ENCODE measurements at places on chromosomes 4 and X. TPM values are rescaled to one million over a fixed set of nuclear protein-coding genes. Genes with fewer than 3 reads are reported as not detected.

DNA sequence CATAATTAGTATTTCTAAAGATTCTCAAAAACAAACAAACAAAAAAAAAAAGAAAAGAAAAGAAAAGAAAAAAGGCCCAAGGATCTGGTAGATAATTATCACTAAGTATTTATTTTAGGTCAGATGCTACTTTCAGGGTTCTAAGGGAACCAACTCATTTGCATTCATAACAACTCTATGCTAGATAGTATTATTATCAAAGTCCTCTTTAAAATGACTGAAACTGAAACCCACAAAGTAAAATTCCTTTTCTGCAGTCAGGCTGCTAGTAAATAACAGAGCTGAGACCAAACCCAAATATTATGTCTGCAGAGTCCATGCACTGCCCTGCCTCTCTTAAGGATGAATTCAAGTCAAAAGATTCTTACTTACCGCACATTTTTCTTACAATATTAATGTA lies 38.3 kb upstream of the MAPK10 start:
- H3K4me1 ChIP-seq = no peaks in the 10 kb centered on the region
- DNase-seq = no peak
- H3K36me3 ChIP-seq = no peaks in the 10 kb centered on the region
- no peaks in the 10 kb centered on the region for H3K27me3 ChIP-seq
- no peak overlapping the region for H3K27ac ChIP-seq
- H3K4me3 ChIP-seq = no peak overlapping the region

DNA sequence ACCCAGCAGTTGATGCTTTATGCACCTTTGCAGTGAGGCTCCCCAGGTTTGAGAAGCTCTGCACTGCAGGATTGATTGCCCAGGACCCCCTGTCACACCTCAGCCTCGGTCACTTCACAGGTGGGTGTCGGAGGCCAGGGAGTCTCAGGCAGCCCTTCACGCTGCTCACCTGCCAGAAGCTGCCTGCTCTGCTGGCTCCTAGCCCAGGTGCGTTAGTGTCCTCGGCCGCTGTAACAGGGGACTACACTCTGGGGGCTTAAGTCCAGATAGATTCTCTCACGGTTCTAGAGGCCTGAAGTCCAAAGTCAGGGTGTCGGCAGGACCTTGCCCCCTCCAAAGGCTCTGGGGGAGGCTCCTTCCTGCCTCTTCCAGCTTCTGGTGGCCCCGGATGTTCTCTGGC lies 79.9 kb downstream of the CPZ start:
- H3K36me3 ChIP-seq = no peaks in the 10 kb centered on the region
- H3K27me3 ChIP-seq = no peaks in the 10 kb centered on the region
- H3K4me1 ChIP-seq = no peaks in the 10 kb centered on the region
- DNase-seq = no peak

Gene SULT1B1
- total RNA-seq = not detected

DNA sequence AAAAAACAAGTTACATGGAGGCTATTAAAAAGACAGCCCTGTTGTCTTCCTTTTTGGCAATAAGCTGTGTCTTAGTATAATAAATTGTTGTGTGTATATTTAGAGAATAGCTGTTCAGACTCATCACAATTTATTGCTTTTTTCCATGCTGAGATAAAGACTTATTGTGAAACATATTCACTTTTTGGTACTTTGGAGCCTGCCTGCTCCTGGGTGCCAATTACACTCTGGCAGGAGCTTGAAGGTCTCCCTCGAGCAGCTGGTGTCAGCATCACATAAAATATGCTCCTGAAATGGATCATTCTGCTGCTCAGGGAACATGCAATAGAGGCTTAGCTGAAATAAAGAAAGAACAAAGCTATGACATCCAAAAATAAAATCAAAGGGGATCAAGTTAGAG lies 211.6 kb upstream of the DKK2 start:
- H3K36me3 ChIP-seq = no peaks in the 10 kb centered on the region
- no peak overlapping the region for H3K4me3 ChIP-seq
- H3K4me1 ChIP-seq = peaks cover 37% of the 10 kb centered on the region
- H3K27ac ChIP-seq = 0 out of 2 replicates have a peak overlapping the region, but pooled peaks have one; percentile 24
- H3K27me3 ChIP-seq = no peaks in the 10 kb centered on the region
- no peak for DNase-seq

DNA sequence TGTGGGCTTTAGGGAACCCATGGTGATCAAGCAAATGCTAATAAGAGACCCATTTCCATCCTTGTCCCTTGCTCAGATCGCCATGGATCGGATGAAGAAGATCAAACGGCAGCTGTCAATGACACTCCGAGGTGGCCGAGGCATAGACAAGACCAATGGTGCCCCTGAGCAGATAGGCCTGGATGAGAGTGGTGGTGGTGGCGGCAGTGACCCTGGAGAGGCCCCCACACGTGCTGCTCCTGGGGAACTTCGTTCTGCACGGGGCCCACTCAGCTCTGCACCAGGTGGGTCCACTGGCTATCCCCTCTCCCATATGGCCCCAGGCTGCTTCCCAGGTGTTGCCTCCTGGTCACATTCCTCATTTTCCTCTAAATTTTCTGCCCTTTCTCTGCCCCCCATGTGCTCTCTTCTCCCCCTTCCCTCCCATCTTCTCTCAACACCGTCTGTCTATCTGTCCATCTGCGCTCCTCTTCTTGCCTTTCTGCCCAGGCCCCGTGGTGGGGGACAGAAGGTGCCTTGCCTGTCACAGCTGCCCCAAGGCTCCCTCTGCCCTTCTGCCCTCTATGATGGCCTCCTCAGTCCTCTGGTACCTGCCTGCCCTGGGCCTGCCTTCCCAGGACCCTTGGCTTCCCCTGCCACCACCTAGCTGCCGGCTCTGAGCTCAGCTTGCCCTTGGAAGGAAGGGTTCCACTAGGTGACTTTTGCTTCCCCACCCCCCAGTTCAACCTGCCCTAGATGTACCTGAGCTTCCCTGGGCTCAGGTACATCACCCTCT lies 5.2 kb downstream of the CDK16 start:
- no peak for DNase-seq
- no peak overlapping the region for H3K27ac ChIP-seq
- H3K4me1 ChIP-seq = peaks cover 19% of the 10 kb centered on the region

- H3K27me3 ChIP-seq = no peaks in the 10 kb centered on the region
- H3K27ac ChIP-seq = no peak overlapping the region
- H3K36me3 ChIP-seq = no peaks in the 10 kb centered on the region
- H3K4me3 ChIP-seq = no peak overlapping the region
These were observed 507.7 kb downstream of the PDHA2 start for GRCh38 chr4:96347582-96347981.

Gene CSAG1
- not detected for total RNA-seq

DNA sequence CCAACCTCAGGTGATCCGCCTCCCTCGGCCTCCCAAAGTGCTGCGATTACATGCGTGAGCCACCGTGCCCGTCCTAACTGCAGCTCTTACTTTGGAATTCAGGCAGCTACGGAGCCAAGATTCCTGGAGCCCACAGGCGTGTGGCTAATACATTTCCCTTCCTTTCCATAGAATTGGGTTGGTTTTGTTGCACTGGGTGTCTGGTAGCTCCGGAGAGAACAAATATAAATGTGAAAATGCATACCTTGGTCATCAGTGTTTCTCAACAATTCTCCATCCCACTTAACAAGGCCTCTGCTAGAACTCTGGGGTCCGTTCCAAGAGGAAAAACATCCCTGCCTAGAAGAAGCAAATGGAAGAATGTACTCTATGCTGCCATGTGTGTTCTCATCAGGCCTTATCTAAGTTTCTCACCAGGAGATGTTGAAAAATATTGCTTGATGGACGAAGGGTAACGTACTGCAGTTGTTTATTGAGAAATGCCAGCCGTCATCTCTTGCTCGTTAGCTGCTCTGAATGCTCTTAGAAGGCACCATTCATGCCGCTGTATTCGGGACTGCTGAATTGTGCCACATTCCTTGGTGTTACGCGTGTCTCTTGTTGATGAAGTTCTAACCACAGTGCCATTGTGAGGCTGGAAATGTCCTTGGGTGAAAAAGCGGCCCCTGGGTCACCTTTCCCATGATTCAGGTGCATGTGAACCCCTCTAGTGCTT lies 50.5 kb upstream of the CD99 start:
- no peaks in the 10 kb centered on the region for H3K4me1 ChIP-seq
- DNase-seq = no peak
- peaks cover 8% of the 10 kb centered on the region for H3K36me3 ChIP-seq
- no peaks in the 10 kb centered on the region for H3K27me3 ChIP-seq
- no peak overlapping the region for H3K4me3 ChIP-seq

DNA sequence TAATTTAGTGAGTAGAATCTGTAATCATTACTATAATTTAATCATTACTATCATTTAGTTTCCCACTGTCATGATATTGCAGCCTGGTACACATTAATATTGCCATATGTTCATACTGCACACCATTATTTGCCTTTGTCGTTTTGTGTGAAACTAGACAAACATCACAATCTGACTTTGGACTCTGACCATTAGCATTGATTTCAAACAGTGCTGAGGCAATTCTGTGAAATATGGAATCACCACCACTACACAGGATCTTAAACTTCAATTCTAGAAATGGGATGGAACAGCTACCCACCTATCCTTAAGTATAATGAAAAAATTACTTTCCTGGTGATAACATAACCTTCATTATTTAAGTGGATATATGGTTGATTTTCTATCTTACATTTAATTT lies 98.3 kb downstream of the SORBS2 start:
- H3K36me3 ChIP-seq = no peaks in the 10 kb centered on the region
- no peak for DNase-seq
- H3K4me1 ChIP-seq = peaks cover 30% of the 10 kb centered on the region
- H3K27me3 ChIP-seq = peaks cover 5% of the 10 kb centered on the region
- no peak overlapping the region for H3K27ac ChIP-seq

Gene TMEM271
- total RNA-seq = not detected

DNA sequence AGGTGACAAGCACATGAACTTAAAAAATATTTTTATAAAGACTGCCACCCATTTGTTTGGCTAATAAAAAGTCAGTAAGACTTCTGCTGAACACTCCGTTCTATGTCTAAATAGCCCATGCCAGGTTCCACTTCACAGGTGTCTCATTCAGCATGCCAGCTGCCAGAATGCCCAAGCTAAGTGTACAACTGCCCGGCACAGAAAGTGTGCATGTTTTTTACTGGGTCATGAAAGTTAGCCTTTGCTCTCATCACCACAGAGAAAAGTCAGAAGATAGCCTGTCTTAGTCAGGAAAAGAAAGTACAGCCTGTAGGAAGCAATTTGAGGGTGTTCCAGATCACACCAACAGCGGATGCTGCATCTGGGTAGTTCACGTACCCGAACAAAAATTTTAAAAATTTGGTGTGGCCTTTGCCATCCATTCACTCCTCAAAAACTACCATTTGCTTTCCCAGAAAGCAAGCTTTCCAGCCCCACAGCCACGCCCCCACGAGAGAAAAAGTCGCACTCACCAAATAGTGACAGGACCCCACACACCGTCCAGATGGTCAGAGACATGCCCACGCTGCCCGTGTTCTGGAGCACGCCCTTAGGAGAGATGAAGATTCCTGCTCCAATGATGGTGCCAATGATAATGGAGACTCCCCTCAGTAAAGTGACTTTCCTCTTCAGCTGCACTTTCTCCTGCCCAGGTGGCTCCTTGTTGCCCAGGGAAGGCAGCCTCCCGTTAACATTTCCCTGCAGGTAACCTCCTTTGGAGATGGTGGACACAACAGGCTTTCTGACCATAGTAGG lies 671 bp downstream of the SLC7A11 start:
- H3K27ac ChIP-seq = peak overlapping the region; percentile 97
- peak; percentile 23 for DNase-seq
- H3K4me3 ChIP-seq = peak overlapping the region; percentile 91
- peaks cover 8% of the 10 kb centered on the region for H3K27me3 ChIP-seq

DNA sequence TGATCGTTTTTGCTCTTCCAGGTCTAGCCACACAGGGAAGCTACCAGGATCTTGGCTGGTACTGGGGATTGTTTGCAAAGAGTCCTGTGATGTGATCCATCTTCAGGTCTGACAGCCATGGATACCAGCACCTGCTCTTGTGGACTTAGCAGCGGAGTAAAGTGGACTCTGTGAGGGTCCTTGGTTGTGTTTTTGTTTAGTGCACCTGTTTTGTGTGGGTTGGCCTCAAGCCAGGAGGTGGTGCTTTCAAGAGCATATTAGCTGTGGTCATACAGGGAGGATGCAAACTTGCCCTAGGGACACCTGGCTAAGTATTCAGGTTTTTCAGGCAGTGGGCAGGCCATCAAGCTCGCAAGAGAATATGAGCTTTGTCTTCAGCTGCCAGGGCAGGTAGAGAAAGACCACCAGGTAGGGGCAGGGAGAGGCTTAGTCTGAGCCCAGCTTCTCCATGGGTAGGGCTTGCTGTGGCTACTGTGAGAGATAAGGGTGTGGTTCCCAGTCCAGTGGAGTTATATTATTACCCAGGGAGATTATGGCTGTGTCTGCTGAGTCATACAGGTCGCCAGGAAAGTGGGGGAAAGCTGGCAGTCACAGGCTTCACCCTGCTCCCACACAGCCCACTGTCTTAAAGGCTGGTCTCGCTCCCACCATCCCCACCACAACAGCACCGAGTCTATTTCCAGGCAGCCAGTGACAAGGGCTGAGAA lies 293.7 kb downstream of the PCDH18 start:
- no peak overlapping the region for H3K4me3 ChIP-seq
- H3K27me3 ChIP-seq = no peaks in the 10 kb centered on the region
- no peaks in the 10 kb centered on the region for H3K36me3 ChIP-seq
- no peak for DNase-seq
- H3K27ac ChIP-seq = no peak overlapping the region

Gene NSG1
- not detected for total RNA-seq

- no peak overlapping the region for H3K4me3 ChIP-seq
- H3K36me3 ChIP-seq = no peaks in the 10 kb centered on the region
- H3K27me3 ChIP-seq = peaks cover 1% of the 10 kb centered on the region
- H3K27ac ChIP-seq = no peak overlapping the region
These were observed 467.7 kb downstream of the NKX6-1 start for GRCh38 chr4:84031401-84031800.

GRCh38 chrX:150361070-150361776 lies 1.9 kb upstream of the MAMLD1 start:
- H3K36me3 ChIP-seq = no peaks in the 10 kb centered on the region
- H3K27ac ChIP-seq = no peak overlapping the region
- peak overlapping the region; percentile 94 for H3K4me3 ChIP-seq
- H3K4me1 ChIP-seq = peaks cover 9% of the 10 kb centered on the region
- H3K27me3 ChIP-seq = no peaks in the 10 kb centered on the region

- H3K4me1 ChIP-seq = peaks cover 16% of the 10 kb centered on the region
- no peak for DNase-seq
- no peak overlapping the region for H3K4me3 ChIP-seq
- H3K27ac ChIP-seq = 0 out of 2 replicates have a peak overlapping the region, but pooled peaks have one; percentile 18
- no peaks in the 10 kb centered on the region for H3K36me3 ChIP-seq
- peaks cover 9% of the 10 kb centered on the region for H3K27me3 ChIP-seq
These were observed 52.4 kb upstream of the HPSE start for GRCh38 chr4:83387012-83387411.
